ENCODE measurements at places on chromosomes 5 and 9.

GRCh38 chr9:134632329-134632728, 9.3 kb upstream of the COL5A1 start:
- DNase-seq: no peak

DNA sequence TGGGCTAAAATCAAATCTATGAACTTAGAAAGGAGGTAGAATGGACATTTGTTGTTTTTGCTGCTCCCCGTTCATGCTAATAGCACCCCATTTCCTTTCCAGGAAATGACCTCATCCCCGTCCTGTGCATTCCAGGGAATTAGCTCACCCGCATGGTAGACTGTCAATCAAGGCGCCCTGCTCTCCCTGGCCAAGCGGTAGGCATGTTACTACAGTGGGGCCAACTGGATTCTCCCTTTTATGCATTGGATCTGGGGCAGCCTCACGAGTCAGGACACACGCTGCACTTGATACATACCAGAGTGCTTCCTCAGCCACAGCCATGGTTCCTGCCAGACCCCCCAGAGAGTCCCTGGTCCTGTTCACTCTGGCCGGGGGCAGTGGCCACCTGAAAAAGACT, 111.0 kb upstream of the PTCH1 start:
- DNase-seq: no peak

DNA sequence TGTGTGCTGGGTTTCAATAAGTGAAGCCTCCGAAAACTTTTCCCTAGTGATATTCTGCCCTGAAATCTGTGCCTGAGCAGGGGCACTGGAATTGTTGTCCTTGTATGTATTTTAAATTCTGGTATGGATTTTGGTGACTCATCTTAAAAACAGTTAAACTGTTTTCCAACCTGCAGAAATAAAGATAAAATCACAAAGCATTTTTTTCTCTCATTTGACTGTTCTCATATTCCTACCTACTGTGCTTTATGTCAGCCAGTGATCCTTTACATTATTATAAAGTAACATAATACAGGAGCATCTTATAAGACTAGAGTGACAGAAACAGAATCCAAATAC, 10.9 kb upstream of the TAF11L2 start:
- no peak for DNase-seq

DNA sequence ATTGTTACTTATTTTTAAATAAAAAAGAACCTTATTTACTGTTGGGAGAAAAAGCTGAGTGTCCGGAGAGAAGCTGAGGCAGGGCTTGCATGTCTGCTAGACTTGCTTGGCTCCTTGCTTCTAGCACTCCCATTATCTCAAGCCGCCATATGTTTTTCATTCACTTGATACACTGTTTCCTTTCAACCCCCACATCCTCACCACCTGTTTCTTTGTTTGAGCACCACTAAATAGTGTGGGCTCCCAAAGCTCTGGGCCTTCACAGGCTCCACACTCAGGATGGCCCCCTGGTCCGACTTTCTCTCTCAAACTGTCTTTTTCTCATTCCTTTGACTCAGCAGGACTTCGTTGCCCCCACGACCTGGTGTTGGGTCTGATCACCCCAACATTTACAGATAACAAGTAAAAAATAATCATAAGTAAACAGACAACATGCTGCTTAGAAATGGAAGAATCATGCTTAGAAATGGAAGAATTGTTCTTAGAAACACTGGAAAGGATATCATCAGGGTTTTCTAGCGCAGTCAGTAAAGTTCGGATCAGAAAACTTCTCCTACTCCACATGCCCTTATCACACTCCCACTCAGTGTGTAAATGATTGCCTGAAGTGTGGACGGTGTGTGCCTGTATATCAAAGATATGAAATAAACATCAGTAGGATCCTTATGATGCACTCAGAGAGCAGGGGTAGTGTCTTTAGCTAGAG, 58.5 kb downstream of the APTX start:
- DNase-seq: no peak

- DNase-seq: no peak
These were observed 88.2 kb upstream of the BASP1 start for GRCh38 chr5:17129093-17129849.

DNA sequence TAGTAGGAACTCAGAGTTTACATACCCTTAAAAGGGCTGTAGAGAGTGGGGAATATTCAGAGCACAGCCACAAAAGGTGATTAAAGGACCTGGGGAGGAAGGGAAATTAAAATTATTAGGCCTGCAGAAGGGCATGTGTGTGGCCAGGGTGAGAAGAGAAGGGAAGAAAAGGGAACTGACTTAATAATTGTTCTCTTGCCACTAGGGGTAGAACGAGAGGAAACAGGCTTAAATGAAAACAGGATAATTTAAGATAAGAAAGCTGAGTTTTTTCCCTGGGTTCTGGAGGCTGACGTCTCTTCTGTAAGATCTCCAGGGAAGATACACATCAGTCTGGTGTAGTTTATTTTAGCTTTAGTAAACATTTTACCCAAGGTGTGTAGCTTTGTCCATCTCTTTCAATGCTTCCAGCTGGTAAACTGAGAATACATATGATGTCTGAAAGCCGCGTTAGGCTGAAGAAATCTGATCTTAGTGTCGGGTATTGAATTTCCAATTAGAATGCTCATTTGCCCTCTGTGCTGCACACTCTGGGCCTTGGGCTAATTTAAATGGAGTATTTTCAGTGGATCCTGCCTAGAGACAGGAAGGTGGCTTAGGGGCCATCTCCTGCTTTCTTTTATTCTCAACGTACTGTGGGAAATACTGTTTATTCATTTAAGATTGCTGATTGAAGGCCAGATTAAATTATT, 416.8 kb downstream of the TMEM38B start:
- no peak for DNase-seq

GRCh38 chr9:100020121-100020795, 78.5 kb downstream of the ERP44 start:
- DNase-seq: no peak

DNA sequence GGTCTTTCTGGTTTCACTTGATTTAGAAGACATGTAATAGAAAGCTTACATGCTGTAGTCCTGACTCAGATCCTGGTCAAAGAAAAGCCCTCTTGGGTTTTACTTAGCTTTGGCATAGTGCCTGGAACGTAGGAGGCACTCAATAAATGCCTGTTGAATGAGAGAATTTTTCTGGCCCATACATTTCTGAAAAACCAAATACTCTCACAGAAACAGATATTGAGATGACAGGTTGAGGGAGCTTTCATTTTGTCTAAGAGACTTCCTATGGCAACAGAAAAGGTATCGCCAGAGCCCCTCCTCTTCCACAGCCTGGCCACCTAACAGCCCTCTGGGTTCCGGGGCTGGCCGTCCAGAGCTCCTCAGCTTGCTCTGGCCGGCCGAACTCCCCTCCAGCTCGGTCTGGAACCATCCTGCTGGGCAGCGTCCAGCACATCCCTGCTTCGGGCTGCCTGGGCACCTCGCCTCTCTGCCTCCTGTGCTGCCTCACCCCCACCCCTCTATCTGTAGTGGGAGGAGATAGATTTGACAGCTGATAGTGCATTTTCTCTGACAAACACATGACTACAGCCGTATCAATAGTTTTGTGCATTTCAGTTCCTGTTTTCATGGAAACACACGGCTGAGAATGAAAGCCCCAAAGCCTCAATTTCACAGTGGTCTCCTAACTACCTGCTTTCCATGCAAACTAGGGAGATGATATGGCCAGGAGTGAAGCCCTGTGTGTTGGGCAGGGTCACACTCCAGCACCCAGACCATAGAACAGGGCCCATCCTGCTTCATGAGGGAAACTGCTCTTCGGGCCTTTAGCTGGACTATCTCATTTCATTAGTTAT, 1.1 kb downstream of the IL4 start:
- no peak for DNase-seq

GRCh38 chr5:58774937-58775336, 192.1 kb downstream of the RAB3C start:
- DNase-seq: no peak

DNA sequence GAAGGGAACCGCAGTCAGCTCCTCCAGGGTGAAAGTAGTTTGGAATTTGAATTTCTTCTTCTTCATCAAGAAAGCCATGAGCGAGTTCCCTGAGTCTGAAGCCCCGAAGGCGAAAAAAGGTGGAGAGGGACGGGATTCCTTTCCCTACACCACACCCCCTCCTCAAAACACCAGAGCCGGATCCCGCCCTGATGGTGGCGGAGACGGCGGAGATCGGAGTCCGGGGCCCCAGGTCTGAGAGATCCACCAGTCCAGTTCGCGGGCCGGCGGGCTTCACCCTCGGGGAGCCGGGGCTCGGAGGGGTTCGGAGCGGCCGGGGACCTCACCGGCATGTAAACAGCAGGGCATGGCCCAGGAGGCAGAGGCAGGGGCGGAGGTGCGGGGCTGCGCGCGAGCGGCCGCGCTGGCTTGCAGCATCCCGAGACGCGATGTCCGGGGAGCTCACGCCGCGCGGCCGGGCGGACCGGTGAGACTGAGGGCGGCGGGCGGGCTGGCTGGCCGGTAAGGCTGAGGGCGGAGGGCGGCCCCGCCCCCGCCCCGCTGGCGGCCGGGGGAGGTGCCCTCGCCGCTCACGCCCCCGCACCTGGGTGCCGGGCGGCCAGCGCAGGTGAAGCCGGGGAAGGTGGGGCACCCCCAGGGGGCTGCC, 606 bp downstream of the EEIG1 start:
- no peak for DNase-seq

DNA sequence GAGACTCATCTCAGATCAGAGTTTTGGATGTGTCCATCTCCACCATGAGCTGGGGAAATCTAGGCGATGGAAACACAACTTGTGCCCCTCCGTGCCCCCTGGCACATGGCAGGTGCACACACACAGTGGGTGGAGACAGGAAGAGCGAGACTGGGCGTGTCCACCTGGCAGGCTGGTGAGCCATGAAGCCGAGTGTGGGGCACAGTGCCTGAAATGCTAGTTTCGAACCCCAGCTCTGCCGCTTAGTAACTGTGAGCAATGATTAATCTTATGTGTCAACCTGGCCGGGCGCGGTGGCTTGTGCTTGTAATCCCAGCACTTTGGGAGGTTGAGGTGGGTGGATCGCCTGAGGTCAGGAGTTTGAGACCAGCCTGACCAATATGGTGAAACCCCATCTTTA, 80.8 kb upstream of the RNU6ATAC start:
- DNase-seq: no peak

GRCh38 chr5:11289208-11289607, 528.2 kb upstream of the DAP start:
- DNase-seq: no peak

- no peak for DNase-seq
These were observed 509.5 kb upstream of the PAPPA start for GRCh38 chr9:115643948-115644727.

GRCh38 chr5:87121304-87122150, 146.2 kb upstream of the RASA1 start:
- no peak for DNase-seq

- DNase-seq: peak; percentile 48
These were observed 24.7 kb upstream of the RXRA start for GRCh38 chr9:134301387-134302129.

- no peak for DNase-seq
These were observed 200.8 kb downstream of the CRB2 start for GRCh38 chr9:123556464-123557435.

Data from stimulated activated CD8-positive, alpha-beta memory T cell treated with anti-CD3 and anti-CD28 coated beads, Interleukin-4, amount 100 ng/mL, for 4 hours (primary cell).